Activated T-helper 2 cell treated with anti-CD3 and anti-CD28 coated beads, Interferon-gamma antibody, Interleukin-2, Interleukin-4, amounts not matched to agents 10 μg/mL and 5 μg/mL and 100 μg/mL, durations not matched to agents 14 hours and 24 hours and 36 hours (primary cell): ENCODE measurements at places on chromosomes 7 and 10. TPM values are rescaled to one million over a fixed set of nuclear protein-coding genes. Genes with fewer than 3 reads are reported as not detected.

Gene RASSF4
- 0.66 and 1.7 TPM in 2 replicates for total RNA-seq

Gene PALD1
- total RNA-seq, result 2.1 and 2.3 TPM in 2 replicates

Gene NAMPT
- 348 and 379 TPM in 2 replicates for total RNA-seq

Gene OR2A7
- total RNA-seq, result 2.2 and 2.5 TPM in 2 replicates

Gene PAX4
- total RNA-seq, result not detected in 2 replicates

Gene KIF11
- total RNA-seq, result 41.4 and 44.9 TPM in 2 replicates

Gene DNAH11
- total RNA-seq, result 2.0 and 3.7 TPM in 2 replicates

Gene AKR1C3
- 0.34 and 0.53 TPM in 2 replicates for total RNA-seq

Gene KEL
- 0.78 and 0.96 TPM in 2 replicates for total RNA-seq
